Stimulated activated CD4-positive, alpha-beta T cell treated with anti-CD3 and anti-CD28 coated beads, Interleukin-4, amount 100 ng/mL, for 1 hour (primary cell): ENCODE measurements at places on chromosomes 5 and 9.

DNA sequence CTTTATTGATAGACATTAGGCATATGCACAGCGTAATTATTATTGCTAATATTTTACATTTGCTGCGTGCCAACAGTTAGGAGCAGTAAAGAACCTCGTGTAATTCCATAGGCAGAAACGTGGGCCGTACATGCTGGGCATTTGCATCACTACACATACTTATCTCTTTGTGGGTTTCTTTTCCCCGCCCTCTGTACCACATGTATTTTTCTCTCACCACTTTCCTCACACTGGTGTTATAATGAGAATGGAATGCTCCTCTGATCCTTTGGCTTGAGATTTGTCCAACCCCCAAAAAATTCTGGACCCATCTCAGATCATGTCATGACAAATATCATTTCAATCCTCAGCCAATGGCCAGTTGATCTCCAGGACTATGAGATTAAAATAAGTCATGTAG lies 1952.6 kb upstream of the WWC1 start:
- DNase-seq = no peak

- DNase-seq = no peak
These were observed 614.7 kb downstream of the PRELID2 start for GRCh38 chr5:145220481-145220880.

- DNase-seq = no peak
These were observed 16.1 kb downstream of the LURAP1L start for GRCh38 chr9:12790883-12791282.

DNA sequence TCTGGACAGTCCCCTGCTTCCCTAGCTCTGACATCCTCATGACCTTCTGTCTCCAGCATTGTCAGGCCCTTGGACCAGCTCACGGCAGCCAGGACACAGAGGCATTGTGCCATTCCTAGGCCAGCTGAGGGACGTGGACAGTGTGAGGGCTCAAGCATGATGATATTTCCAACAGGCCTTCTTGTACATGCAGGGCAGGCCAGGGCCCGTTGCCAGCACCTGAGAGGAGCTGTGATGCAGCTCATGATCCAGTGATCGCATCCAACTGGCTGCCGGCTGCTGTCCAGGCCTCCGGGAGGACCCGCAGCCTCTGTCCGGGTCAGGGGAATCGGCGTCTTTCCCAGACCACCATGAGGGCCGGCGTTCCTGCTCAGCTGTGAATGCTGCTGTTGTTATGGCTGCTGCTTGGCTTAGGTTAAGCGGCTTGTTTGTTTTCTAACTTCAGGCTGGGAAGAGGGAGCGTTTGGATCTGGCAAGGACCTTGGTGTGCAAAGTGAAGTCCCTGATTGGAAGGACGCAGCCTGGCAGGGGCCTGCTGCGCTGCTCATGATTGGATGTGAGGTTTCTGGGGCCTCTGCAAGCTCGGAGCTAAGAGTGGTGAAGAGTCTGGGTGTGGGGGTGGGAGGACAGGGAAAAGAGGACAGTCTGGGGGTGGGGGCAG lies 53.8 kb downstream of the PDZD2 start:
- no peak for DNase-seq

DNA sequence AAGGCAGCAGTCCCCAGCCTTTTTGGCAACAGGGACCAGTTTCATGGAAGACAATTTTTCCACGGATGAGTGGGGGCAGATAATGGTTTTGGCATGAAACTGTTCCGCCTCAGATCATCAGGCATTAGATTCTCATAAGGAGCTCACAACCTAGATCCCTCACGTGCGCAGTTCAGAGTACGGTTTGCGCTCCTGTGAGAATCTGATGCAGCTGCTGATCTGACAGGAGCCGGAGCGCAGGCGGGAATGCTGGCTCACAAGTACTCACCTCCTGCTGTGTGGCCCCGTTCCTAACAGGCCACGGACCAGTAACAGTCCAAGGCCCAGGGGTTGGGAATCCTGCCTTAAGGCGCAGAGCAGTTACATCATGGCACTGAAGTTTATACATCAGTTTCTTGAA lies 3.3 kb upstream of the BRD3 start:
- DNase-seq = no peak

- no peak for DNase-seq
These were observed 37.2 kb downstream of the MRPS27 start for GRCh38 chr5:72282878-72283277.

DNA sequence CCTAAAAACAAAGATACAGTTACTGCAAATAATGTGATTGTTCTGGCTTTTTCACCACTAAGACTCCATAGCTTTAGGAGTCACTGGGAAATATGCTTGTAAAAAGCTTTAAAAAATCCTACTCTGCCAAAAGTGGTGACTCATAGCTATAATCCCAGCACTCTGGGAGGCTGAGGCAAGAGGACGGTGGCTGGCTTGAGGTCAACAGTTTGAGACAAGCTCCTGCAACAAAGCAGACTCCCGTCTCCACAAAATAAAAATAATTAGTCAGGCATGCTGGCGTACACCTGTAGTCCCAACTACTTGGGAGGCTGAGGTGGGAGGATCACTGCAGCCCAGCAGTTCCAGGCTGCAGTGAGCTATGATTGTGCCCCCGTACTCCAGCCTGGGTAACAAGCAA lies 406.4 kb downstream of the HTR1A start:
- DNase-seq = no peak

DNA sequence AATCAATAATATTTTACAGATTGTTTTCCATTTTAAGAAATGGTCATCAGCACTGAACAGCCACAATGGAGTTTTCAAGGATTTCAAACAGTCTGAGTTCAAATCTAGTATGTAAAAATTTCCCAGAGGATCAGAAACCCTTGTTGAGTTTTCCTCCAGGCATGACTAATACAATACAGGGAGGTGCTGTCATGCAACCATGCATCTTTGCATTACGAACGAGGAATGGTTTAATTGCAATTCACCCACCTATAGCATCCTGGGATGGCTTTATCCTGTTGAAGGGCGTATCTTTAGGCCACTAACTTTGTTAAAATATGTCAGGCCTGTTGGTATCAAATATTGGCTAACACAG lies 196.4 kb downstream of the EFNA5 start:
- DNase-seq = no peak

DNA sequence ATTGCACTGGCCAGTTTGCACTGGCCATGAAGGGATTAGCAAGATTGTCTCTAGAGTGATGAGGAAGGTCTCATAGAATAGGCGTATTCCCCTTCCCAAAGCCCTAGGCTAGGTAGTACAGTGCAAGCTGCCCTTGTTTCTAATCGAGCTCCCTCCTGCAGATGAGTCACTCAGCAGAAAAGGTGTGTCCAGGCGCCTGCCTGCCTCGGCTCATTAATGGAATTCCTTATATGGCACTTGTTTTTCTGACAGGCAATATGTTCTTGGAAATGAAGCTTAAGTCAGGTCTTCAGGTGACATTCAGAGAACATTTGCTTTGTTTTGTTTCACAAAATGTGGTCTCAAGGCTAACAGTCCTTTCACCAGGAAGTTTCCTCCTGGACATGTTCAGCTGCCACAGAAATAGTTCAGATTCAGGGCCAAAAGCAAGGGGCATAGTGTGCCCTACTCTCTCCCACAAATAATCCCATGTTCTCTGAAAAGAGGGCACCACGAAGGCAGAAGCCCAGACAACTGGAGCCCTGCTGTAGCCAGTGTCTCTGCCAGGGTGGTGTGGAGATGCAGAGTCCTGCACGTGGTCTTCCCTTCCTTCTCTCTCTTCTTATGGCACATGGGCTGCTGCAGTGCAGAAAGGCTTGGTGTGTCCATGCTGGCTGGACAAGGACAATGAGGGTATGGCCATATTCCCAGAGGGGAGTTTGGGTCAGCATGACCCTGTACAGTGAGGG lies 281.1 kb upstream of the MAP3K1 start:
- DNase-seq = peak; percentile 13

DNA sequence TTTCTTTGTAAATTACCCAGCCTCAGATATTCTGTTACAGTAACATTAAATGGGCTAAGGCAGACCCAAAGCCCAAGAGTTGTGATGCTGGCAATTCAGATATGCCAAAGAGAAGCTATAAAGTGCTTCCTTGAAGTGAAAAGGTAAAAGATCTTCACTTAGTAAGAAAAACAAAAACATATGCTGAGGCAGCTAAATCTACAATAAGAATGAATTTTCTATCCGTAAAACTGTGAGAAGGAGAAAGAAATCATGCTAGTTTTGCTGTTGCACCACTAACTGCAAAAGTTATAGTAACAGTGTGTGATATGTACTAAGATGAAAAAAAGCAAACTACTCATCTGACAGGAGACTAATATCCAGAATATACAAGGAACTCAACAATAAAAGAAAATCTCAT lies 39.9 kb downstream of the FAM114A2 start:
- DNase-seq = no peak

DNA sequence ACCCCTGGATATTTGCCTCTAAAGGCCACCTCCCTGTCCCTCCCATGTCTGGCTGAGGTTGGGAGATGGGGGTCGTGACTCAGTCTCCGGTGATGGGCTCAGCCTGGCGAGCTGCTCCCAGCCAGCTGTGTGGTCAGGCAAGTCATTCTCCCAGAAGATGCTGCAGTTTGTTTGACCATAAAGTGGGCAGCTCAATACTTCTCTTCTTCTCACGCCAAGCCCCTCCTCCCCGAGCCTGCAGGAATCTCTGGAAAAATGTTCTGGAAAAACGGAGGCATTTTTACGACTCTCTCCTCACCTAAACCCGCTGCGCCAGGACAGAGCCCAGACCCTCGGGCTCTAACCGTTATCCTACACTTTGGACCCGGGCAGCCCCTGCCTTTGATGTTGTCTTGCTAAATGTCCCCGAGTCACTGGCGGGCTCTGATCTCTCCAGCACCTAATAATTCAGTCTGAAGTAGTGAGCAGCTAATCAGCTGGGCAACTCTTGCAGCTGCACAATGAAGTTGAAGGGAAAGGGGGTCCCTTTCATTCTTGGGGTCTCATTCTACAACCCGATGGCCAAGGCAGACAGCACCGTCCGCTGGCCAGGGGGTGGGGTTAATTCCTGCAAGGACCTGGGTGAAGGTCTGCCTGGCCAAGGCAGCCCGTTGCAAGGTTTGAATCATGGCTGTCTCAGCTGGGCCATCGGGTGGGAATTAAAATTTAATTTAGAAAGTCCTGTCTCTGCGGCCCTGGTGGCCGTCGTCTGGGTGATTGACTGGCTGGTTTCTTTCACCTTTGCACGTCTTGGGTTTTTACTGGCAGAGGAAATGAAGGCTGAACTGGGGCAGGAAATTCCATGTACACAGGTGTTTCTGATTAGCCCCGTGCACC lies 12.3 kb downstream of the DCANP1 start:
- DNase-seq = no peak

- DNase-seq = no peak
These were observed 377.8 kb downstream of the CHSY3 start for GRCh38 chr5:130282049-130282448.

GRCh38 chr9:113547501-113547900 lies 84.0 kb downstream of the RGS3 start:
- DNase-seq = no peak

DNA sequence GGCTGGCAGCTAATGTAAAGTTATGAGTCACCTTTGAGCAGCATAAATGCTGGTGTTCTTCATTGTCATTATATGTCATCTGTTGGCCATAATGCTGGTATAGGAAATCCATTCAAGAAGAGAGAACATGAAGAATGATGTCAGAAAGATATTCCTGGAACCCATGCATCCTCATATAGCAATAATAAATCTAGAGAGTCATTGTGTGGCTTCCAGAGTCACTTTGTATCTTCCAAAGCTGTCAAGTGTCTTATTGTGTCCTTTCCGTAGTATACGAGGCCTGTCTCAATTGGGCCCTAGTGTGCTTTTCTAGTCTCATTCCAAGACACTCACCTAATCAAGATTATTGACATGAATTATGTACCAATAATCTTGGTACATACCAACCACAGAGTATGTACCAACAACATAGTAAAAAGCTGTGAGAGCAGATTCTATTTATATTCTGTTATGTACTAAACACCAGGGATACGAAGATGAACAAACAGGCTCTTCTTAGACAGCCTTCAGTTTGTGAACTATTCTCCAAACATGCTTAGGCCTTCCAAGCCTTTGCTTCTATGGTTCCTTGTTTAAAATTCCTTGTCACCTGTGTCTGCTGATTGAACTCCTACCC lies 110.1 kb downstream of the ERCC6L2 start:
- no peak for DNase-seq

GRCh38 chr9:83472764-83473163 lies 65.4 kb downstream of the FRMD3 start:
- DNase-seq = no peak

DNA sequence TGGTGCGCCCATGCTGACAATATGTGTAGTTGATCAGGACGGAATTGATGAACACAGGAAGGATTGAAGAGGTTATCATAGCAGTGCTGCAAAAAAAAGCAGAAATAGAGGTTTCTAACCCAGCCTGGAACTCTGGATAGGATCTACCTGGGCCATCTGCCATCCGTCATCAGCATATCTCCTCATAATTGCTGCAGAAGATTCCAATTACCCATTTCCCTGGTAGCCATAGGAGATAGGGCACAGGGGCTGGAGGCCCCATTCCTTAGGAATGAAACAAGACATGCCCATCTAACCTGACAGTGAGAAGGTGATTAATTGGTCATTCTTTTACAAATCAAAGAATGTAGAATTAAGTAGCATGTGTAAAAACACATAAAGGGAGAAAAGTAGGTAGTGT lies 60.3 kb upstream of the TRIM32 start:
- DNase-seq = no peak

DNA sequence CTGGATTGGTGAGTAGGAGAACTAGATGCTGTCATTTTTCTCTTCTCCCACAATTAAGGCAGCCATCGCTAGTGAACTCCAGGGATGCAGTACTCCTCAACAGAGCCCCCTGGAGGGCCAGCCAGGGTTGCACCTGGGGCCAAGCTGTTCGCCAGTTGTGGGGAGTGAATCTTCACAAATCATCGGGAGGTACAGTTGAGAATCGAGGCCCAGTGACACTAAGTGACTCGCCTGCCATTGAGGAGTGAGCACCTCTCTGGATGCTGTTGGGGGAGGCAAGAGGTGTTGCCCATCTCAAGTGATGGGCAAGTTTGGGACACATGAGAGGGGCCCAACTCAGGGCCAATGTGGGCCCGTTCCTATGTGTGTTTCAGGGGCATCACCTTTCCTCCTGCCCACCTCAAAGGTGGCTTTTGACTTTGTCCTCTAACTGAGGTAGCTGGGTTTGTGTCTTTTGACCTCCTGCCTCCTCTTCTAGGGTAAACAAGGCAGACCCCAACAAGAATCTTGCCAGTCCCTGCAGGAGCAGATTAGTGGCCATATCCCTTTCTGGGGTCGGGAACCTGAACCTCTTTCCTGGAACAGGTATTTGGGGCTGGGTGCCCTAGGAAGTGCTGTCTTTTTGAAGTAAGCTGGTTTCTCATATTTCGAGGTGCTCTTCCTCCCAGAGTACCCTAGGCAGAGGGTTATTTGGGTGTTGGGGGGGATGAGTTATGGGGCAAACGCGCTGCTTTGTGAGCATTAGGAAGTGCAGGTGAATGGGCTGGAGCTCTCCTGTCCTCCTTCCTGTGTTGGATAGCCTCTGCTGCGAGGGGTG lies 181.2 kb downstream of the MACROH2A1 start:
- no peak for DNase-seq

GRCh38 chr5:6159832-6160430 lies 218.4 kb downstream of the MED10 start:
- no peak for DNase-seq

- DNase-seq = no peak
These were observed 53.5 kb upstream of the EPB41L4A start for GRCh38 chr5:112472614-112473013.

- no peak for DNase-seq
These were observed 13.0 kb upstream of the FAM240B start for GRCh38 chr9:38732885-38733284.

GRCh38 chr9:112898872-112899311 lies 8.2 kb upstream of the SLC46A2 start:
- no peak for DNase-seq

- no peak for DNase-seq
These were observed 554.6 kb upstream of the RGMB start for GRCh38 chr5:98218838-98219237.

- DNase-seq = no peak
These were observed 302.7 kb upstream of the RFX3 start for GRCh38 chr9:3828495-3828894.
